Caco-2 (cell line): ENCODE measurements at places on chromosomes 5 and 9. TPM values are rescaled to one million over a fixed set of nuclear protein-coding genes. Genes with fewer than 3 reads are reported as not detected.

- DNase-seq = no peak
These were observed 1098.6 kb downstream of the TAF11L14 start for GRCh38 chr5:18732556-18733479.

- no peak for DNase-seq
These were observed 116.1 kb upstream of the CXCL14 start for GRCh38 chr5:135694906-135695305.

- no peak for DNase-seq
These were observed 1353.4 kb upstream of the WWC1 start for GRCh38 chr5:166938071-166938470.

GRCh38 chr5:17806818-17807468, 172.7 kb downstream of the TAF11L14 start:
- no peak for DNase-seq

DNA sequence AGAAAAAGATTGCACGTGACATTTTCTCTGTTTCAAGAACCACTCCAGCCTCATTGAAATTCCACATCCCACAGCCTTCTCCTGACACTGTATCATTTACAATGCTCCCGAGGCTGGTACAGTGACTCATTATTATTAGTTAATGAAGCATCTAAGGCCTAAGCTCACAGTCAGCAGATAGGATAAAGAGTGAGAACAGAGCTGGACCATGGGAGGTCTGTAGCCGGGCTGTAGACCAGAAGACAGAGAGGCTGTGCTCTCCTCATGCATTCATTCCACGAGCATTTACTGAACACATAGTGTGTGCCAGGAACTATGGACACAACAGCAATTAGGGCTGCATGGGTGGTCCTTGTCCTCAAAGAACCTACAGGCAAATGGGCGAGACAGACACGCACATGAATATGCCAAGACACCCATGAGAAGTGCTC, 47.3 kb upstream of the GALNT10 start:
- DNase-seq = no peak

DNA sequence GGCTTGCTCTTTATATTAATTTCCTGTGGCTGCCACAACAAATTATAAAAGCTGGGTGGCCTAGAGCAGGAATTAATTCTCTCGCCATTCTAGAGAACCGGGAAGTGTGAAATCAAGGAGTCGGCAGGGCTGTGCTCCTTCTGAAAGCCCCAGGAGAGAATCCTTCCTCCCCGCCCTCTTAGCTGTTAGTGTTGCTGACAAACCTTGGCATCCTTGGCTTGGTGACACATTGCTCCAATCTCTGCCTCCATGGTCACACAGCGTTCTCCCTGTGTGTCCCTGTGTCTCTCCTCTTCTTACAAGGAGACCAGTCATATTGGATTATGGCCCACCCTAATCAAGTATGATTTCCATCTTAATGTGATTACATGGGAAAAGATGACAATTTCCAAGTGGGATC, 55.9 kb upstream of the NEURL1B start:
- DNase-seq = no peak

DNA sequence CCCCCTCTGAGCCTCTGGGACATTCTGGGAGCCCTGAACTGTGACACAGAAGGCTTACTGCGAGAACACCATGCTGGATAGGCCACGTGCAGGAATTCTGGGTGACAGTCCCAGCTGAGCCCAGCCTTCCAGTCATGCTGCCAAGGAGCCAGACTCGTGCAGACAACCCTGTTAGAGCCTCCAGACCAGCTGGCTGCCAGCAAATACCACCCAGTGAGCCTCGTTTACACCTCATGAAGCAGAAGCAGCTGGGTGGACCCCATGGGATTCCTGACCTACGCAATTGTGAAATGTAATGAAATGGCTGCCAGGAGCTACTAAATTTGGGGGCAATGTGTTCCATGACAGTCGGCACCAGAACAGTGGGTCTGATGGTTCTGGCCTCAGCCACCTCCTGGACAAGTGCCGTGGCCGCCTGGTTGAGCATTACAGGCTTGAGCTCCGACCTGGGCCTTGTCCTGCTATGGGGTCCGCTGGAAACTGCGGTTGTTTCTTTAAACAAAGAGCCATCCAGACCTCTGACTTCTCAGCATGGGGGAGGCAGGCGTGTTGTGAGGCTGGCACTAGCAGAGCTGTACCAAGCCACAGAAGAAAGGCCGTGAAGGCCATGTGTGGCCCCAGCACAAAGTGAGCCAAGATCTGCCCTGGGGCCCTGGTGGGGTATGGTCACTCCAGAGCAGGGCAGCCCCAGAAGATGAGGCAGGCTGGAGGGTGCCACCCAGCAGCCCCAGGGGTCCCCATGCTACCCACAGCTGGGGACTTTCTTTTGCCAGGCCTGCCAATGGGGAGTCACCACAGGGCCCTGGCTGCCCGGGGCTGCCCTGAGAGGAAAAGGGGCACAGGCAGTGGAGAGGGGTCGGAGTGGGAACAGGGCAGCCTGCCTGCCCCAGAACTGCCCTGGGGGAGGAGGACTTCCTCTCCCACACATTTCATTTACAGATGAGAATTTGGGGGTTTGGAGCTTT, 19.3 kb upstream of the RXRA start:
- DNase-seq = no peak

Gene MCIDAS
- 1.9 and 2.0 TPM in 2 replicates for total RNA-seq
